Mucosa of gallbladder (tissue), 1 donor: ENCODE measurements at places on chromosomes 1 and 21. TPM values are rescaled to one million over a fixed set of nuclear protein-coding genes. Genes with fewer than 3 reads are reported as not detected.

GRCh38 chr1:209457401-209458125 is 126.0 kb upstream of the CAMK1G start:
- no peak for DNase-seq

- no peak for DNase-seq
These were observed 1.1 kb downstream of the TOR3A start for GRCh38 chr1:179082999-179083335.

DNA sequence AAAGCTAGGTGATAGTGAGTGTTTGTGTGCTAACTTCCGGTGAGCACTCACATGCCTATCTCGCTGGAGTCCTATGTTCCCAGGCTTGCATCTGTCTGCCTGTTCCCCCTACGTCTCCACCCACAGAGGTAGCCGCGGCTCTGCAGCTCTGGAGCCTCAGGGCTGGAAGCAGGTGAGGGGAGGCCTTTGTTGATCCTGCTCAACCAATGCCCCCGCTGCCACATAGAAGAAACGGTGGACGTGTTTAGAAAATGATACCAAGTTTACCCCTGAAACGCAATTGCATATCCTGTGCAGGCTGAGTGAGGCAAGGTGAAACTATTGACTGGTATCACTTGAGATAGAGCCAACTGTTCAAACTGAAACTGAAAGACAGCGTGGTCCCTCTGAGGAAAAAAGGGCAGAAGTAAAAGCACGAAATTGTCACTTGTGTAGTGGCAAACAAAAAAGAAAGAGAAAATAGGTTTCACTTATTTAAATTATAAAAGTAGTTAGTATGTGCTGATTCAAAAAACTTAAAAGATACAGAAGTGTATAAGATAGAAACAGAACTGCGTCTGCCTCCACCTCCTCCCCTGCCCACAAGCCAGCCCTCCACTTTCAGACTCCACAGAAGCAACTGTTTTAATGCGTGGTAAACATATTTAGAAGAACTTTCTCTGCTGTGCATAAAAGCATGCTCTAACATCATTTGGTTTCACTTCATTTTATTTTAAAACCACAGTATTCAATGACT is 38.6 kb upstream of the ETS2 start:
- no peak for DNase-seq

DNA sequence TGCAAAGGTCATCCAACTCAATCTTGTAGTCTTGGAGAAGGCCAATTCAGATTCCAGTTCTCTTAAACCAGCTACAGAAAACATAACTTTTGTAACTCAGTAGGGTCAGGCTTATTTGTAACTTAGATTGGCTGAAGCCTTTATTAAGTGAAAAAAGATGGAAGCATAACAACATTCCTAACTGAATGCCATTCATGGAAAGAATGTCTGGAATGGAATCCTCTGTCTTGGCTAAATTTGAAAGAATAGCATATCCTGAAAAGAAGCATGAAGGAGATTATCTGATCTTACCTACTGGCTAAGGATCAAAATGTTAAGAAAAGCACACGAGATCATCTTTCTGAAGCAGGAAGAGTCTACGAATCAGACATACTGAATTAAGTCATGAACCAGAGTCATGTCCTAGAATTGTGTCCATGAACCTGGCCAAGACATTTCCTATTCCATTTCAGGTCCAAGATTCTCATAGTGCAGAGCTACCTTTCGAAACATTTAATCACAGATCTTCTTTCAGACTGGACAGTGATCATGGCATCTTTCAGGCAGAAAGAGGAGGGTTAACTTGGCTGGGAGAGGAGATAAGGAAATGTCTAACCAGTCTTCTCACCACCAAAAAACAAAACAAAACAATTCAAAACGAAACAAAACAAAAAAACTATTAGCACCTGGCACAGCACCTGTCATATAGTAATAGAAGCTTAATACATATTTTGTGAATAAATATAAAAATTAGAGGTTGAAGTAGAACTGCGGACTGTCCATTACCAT is 75.6 kb downstream of the XCL2 start:
- DNase-seq = no peak

DNA sequence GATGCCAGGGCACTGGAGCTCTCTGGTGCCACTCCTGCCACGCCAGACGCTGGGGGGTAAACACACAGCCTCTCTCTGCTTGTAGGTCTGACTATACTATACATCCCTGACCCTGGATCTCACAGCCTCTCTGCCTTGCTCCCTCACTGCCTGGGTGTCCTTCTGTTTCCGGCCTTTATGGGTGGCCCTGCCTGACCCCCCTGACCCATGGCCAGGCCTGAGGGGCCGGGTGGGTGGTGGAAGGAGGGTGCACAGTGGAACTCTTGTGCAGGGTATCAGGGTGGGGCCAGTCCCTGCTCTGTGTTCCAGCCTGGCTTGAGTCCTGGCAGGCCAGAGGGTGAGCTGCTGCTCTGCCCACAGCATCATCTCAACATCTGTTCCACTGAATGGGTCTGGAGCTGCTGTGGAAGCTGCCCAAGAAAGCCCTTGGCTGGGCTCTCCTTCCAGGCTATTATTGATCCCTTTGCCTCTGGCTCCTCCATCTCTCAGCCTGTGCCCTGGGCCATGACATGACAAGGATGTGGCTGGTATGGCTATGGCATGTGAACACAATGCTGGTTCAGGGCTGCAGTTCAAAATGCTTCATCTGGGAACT is 17.2 kb upstream of the SYNC start:
- DNase-seq = no peak

DNA sequence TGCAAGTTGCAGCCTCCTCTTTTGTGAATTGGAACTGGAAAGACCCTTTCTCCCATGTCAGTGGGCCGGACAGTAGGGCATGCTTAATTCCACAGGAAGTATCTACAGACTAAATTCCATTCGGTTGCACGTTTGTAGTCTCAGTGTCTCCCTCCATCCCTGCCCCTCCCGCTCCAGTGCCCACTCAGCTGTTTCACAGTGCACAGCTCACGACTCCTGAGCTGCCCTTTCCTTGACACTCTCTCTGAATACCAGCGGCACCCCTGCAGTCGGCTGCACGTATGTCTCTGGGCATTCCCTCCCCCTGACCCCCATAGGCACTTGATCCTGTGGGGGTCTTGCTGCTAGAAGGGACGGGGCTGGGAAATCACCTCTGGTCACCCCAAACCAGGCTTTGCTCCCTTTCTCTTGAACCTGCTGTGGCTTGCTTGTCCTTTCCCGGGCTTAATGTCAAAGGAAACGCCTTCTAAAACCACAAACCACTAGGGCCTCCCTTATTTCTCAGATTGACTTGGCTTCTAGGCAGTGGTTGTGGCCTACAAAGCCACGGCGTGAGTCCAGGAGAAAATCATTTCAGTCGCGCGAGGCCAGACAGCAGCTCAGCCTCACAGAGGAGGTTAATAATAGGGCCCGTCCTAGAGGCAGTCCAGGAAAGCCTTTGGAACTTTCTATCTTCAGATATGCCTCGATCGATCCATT is 365.3 kb upstream of the PROX1 start:
- DNase-seq = no peak

Gene SNX7
- 27.7 TPM for total RNA-seq

Gene OR2L13
- total RNA-seq = not detected

- DNase-seq = no peak
These were observed 141.3 kb upstream of the IGSF21 start for GRCh38 chr1:17966341-17966740.

DNA sequence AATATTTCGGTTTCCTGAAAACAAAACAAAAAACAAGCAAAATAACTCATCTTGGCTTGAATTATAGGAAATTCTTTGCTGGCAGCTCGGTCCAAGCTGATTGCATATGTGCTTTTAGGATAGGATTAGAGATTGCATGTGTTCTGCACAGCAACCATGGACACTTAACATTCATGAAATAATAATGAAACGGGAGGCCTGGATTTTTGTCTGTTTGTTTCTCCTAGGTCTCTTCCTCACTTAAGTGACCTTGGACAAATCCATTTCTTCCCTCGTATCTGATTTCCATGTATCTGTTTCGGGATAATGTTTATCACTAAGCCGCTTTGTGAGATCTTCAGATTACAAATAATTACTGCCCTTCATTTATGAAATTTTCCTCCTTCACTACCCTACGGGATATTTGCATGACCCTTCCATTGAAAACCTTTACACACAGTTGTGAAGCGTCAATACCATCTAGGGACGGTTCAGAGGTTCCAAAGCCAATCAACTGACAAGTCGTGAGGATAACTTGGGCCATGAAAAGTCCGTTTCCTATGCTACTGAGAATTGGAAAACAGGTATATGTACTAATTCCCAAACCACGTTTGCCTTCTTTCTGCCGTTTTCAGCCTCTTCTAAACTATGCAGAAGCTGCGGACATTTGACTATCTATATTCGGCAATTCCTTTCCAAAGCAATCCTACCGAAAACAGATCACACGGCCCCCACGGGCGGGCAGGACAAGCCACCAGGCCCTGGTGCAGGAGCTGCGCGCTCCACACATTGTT is 1.3 kb upstream of the H3-3A start:
- DNase-seq = no peak

Gene NEXN
- total RNA-seq = 36.5 TPM
